ENCODE measurements at places on chromosomes 6 and 20. TPM values are rescaled to one million over a fixed set of nuclear protein-coding genes. Genes with fewer than 3 reads are reported as not detected.

- DNase-seq = no peak
Observed at GRCh38 chr6:111406200-111406721, 76.8 kb downstream of the REV3L start.

Gene PGBD1
- 10.5 TPM for total RNA-seq

GRCh38 chr6:170025935-170026750, 264.7 kb downstream of the DLL1 start:
- no peak for DNase-seq

Gene PRL
- total RNA-seq = not detected

DNA sequence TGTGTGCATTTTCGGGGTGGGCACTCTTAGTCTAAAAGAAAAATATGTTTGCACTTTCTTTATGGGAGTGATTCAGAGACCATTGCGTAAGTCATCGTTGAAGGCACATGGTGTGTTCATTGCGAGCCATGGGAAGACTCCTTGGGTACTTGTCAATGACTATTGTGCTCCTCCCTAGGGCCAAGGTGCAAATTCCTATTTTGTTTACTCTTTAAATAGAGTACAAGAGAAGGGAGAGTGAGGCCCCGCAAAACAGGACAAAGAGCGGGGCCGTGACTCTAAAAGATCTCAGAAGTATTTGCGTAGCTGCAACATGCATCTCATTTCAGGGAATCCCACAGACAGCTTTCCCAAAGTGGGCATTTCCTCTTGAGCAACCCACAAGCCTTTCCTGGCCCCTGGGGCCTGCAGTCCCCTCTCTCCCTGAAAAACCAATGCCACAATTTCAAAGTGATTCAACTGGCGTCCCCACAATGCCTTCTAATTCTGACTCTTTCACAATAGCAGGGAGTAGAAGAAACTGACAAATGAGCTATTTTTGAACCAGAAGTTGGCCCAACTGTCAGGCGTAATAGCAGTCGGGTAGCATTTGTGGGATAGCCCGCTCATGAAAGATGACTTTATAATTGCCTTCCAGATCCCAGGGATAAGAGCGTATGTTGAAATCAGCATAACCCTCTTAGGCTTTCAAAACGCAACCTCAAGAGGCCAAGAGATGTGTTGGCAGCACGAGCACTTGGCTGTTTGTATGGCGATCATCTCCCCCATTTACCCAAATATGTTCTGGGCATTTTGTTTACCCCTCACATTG, 277.9 kb upstream of the BMP2 start:
- DNase-seq = peak; percentile 55

Gene GSTA2
- 0.12 TPM for total RNA-seq

Gene ZSCAN31
- total RNA-seq = 20.4 TPM

DNA sequence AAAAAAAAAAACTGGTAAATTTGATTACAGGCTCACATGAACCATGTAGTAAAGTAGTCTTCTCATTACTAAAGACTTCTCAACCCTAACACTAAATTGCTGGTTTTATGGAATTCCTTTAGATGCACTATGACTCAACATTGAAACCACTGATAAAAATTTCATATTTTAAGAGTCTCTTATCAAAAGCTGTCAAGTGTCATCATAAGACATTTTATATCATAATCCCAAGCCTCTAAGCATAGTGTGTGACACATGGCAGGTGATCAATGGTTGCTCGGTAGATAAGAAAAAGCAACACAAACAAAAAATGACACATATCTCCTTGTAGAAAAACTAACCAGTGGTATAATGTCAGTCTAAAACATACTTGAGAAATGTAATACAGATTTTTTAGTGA, 258.4 kb downstream of the RNGTT start:
- DNase-seq = no peak

GRCh38 chr6:111306104-111306888, 176.7 kb downstream of the REV3L start:
- no peak for DNase-seq

Gene CLDN20
- total RNA-seq = not detected

Gene ASIP
- total RNA-seq = not detected

- peak; percentile 75 for DNase-seq
Observed at GRCh38 chr6:150891888-150892485, 26.5 kb downstream of the MTHFD1L start.

GRCh38 chr20:2246069-2246491, 49.7 kb upstream of the TGM3 start:
- no peak for DNase-seq

DNA sequence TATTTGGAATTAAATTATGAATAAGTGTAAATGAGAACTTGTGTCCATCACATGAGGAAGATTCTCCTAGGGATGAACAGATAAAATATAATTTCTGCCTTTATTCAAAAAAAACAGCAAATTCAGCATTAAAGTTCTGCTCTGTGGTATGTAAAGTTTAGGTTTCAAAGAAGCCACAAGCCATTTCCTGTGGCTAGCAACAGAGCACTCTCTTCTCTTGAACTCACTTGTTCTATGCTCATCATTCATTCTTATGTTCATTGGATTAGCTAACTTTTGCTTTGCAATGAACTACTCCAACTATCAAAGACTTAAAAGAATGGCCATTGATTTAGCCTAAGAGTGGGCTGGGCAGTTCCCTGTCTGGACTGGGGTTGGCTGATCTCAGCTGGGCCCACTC, 20.8 kb upstream of the SNRPB2 start:
- no peak for DNase-seq

DNA sequence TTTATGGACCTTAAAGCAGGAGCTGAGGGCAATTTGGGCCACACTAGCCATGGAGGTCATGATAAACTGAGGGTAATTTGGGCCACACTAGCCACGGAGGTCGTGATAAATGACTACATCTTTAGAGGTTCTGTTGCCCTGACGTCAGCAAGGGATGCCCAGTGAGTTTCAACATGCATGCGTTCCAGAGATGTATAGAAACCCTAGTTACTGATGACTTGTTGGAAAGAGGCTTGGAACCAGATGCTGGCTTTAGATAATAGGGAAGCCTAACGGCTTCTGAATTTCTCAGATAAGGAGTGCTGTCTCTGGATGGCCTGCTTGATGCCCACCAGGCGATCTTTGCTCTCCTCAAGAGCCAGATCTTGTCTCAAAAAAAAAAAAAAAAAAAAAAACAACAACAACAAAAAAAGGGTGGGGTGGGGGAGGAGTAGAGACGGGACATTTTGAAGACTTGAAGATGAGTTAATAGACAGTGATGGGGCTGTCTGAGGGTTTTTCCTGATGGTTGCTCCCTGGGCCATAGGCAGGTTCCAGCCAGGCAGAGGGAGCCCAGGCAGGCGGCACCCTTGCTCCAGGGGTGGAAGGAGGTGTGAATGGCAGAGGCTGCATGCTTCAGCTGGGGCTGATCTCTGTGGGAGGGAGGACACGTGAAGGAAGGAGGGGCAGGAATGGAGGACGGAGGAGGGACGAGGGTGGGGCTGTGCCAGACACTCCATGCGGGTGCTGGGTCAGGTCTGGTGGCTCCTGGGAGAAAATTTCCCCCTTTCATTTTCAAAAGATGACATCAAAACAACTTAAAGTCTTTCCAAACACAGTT, 27.0 kb upstream of the FRMD1 start:
- DNase-seq = peak; percentile 15
